Left forelimb (tissue), 1 donor: ENCODE measurements at places on chromosomes 2 and 18.

DNA sequence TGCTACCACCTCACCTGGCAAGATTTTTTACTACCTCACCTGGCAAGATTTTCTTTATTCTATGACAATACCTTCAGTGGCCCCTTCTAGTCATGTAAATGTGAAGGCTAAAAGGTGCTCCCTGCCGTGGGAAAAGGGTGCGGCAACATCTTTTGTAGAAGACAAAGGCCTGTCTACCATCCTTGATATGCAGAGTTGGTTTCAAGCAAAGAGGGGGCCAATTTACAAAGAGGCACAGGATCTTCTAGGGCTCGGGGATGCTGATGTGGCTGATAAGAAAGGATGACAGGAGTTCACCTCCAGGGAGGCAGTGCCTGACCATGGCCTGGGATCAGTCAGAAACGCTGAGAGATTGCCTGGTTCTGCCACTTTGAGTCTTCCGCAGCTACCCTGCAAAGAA, 165.4 kb upstream of the SLC1A4 start:
- no peak for DNase-seq

GRCh38 chr18:49691177-49691608, 122.1 kb downstream of the ACAA2 start:
- no peak for DNase-seq

DNA sequence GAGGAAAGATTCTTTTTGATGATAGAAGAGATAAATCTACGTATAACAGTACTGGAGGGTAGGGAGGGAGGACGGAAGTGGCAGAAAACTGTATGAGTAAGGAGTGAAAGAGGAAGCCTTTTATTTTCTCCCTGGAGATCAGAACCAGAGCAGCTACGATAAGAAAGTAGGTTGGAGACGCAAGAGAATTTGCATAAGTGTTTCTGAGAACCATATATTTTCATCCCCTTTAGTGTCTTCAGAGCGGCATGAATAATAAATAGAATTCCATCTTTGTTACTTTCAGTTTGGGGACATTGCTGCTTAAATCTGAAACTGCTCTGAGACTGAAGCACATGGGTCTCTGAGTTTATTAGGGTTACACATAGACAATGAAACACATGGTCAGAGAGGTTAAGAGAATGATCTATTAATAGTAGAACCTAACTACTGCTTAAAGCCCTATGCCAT, 230.2 kb upstream of the TNP1 start:
- DNase-seq: no peak

DNA sequence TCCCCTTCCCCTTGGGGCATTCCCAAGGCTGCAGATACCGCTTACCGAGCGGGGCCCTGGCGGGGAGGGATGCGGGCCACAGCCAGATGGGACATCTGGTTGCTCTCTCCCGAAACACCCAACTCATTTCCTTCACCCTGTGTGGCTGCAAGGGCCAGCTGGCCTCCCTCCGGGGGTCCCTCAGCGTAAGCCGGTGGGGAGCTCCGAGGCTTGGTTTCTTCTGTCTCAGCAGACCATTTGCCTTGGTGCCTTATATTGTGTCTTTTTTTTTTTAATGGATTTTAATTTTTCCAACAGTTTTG, 107.6 kb upstream of the ODC1 start:
- DNase-seq: no peak

DNA sequence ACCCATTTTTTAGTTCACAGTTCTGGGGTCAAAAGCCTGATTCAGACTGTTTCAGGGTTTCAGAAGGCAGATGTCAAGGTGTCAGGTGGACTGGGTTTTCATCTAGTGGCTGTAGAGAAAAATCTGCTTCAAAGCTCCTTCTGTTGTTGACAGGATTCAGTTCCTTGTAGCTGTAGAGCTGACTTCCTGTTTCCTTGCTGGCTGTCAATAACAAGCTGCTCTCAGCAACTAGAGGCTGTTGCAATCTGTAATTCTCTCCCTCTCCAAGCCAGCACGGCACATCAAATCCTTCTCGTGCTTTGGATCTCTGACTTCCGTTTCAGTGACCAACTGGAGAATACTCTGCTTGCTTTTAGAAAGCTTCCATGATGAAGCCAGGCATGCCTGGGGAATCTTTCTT, 179.4 kb downstream of the DOK6 start:
- no peak for DNase-seq

- DNase-seq: no peak
These were observed 610.4 kb downstream of the ERBB4 start for GRCh38 chr2:211928201-211928600.

DNA sequence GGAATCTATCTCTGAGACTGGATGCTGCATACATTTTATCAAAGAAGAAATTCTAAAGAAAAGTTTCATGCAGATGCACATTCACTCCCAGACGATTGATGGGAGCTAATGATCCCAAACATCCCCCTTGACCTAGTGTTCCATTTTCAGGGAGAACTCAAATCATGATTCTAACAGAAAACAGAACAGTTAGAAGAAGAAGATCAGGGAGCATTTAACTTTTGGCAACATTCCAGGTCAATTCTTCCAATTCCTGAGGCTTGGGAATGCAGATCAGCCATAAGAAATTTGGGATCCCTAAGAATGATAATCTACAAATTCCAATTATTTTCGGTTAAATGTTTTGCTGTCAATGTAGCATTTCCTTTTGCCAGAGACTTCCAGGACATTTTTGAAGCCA, 96.6 kb downstream of the CPO start:
- DNase-seq: no peak

DNA sequence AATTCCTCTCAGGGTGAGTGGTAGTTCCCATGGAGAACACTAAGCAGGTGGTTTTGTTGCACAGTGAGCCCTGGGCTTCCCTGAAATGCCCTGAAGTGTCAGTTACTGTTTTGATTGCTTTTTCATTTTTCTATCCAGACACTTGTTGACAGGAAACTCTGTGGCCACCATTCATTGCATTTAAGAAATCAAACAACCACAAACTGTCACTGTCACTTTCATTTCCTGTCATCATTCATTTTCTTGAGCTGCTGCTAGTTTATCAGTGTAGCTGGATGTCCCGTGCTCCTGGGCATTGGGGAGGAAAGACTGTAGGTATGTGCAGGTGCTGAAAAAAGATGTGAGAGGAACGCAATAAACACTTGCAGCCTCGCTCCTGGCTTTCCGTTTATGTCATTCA, 891.6 kb upstream of the ZEB2 start:
- no peak for DNase-seq

- DNase-seq: no peak
These were observed 111.3 kb downstream of the CPS1 start for GRCh38 chr2:210667711-210668110.

DNA sequence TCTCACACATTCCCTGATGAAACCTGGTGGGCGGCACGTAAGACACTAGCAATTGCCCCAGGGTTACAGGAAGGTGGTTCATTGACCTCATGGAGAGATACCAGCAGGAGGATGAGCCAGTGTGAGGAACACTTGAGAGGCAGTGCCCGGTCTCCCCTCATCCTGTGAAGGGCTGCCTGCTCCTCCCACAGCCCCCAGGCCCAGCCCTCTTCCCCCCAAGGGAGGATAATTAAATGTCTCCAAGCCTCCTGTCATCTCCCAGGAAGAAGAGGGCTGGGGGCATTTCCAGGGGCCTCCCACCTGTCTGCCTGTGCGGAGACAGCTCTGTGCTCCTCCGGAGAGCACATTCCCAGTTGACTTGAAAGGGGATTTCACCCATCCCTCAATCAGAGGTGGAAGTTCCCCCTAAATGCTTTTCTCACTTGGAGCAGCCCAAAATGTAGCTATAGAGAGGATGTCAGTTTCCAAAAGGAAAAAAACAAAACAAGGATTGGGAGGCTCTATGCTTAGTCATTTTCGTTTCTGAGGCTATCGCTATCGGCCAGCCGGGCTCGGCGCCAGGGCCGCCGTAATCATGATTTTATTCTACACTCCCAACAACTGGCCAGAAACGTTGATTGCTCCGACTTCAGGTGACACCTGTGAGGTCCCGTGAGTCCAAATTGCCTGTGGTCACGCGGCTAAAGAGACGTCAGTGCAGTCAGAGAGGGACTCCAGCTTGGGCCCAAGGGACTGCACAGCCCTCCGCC, 7.1 kb downstream of the KCNF1 start:
- peak; percentile 67 for DNase-seq

- no peak for DNase-seq
These were observed 395.8 kb downstream of the MTX2 start for GRCh38 chr2:176665086-176665485.

DNA sequence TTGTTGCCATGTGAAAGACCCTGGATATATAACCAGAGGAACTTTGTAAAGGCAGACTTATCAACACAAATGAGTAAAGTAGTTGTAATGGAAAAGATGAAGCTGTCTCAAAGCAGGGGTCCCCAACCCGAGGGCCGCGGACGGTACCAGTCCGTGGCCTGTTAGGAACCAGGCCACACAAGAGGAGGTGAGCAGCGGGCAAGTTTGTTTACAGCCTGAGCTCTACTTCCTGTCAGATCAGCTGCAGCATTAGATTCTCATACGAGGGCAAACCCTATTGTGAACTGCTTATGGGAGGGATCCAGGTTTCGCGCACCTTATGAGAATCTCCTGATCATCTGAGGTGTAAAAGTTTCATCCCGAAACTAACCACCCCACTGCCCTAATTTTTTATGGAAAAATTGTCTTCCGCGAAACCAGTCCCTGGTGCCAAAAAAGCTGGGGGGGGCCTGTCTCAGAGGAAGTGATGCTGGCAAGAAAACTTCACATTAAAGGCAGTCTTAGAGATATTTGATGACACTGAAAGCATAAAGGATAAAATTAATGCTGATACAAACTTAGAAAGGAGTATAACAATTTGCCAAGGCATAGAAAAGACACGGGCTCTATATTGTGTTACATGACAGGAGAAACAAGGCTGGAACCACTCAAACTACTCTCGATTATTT, 57.5 kb upstream of the MSTN start:
- no peak for DNase-seq

- no peak for DNase-seq
These were observed 18.6 kb downstream of the TMEM182 start for GRCh38 chr2:102780467-102780866.

GRCh38 chr18:59376351-59376935, 17.4 kb upstream of the LMAN1 start:
- DNase-seq: no peak

GRCh38 chr2:160996584-160996983, 163.6 kb upstream of the TANK start:
- DNase-seq: no peak

GRCh38 chr2:230779126-230779525, 66.5 kb downstream of the CAB39 start:
- DNase-seq: no peak

DNA sequence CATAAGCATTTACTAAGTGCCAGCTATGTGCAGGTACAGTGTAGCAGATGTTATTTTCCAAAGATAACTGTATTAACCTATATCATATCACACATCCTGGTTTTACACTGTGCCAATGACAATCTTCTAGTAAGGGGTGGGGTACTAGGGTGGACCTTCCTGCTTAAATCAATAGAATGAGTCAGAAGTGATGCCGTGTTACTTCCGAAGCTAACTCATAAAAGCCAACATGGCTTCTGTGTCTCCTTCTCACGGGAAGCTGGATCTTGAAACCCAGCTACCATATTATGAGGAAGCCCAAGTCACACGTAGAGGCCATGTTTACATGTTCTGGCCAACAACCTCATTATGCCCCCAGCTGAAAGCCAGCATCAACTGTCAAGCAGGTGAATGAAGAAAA, 59.1 kb downstream of the MRPL33 start:
- no peak for DNase-seq

DNA sequence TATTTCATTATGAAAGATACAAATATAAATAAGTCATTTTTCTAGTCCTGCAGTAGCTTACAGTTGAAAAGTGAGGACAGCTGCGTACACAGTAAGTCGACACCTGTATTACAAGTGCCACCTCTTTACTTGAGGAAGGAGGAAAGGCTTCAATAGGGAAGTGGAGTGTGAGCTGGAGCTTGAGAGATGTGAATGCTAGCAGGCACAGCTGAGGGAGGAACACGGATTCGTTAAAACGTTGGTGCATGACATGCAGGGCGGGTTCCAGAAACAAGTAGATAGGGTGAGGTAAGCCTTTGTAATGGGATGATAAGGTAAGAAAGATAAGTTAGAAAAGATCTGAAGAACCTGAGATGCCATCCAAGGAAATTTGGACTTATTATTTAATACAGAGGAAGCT, 98.1 kb upstream of the CSRNP3 start:
- DNase-seq: no peak

- DNase-seq: no peak
These were observed 52.2 kb downstream of the EIF5B start for GRCh38 chr2:99389371-99389770.

- DNase-seq: no peak
These were observed 224.1 kb upstream of the PARD3B start for GRCh38 chr2:204321027-204321800.

- no peak for DNase-seq
These were observed 47.2 kb upstream of the GPR17 start for GRCh38 chr2:127598711-127599110.

- no peak for DNase-seq
These were observed 80.7 kb downstream of the FHOD3 start for GRCh38 chr18:36378205-36378604.

DNA sequence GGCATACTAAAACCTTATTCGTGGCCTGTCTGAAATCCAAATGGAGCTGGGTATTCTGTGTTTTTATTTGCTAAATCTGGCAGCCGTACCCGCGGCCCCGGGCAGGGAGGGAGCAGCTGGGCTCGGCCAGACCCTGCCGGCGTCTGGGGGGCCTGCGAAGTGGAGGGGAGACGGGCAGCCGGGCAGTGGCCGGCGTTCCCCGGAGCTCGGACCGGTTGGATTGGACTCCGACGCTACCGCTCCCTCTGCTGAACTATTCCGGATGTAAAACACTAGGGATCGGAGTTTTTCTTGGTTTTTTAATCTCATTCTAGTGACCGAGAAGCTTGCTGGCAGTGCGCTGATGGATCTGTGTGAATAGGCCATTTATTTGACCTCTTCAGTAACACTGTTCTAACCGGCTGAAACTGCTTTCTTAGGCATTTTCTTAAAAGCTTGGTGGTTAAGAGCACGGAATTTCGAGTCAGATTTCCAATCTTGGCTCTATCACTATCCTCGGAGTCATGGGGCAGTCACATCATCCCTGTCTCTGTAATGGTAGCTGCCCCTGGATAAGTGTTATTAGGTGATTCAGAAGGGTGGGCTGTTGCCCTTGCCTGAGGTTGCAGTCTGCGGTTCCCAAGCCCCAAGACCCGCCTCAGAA, 694 bp downstream of the UNC50 start:
- DNase-seq: peak; percentile 72

- no peak for DNase-seq
These were observed 9.3 kb upstream of the MGAT5 start for GRCh38 chr2:134244587-134244986.

- no peak for DNase-seq
These were observed 109.2 kb upstream of the THOC1 start for GRCh38 chr18:377088-377487.

GRCh38 chr18:25737710-25738311, 352.6 kb downstream of the SS18 start:
- peak; percentile 67 for DNase-seq
